Transverse colon (tissue), 4 donors: ENCODE measurements at places on chromosomes 5 and 9.

DNA sequence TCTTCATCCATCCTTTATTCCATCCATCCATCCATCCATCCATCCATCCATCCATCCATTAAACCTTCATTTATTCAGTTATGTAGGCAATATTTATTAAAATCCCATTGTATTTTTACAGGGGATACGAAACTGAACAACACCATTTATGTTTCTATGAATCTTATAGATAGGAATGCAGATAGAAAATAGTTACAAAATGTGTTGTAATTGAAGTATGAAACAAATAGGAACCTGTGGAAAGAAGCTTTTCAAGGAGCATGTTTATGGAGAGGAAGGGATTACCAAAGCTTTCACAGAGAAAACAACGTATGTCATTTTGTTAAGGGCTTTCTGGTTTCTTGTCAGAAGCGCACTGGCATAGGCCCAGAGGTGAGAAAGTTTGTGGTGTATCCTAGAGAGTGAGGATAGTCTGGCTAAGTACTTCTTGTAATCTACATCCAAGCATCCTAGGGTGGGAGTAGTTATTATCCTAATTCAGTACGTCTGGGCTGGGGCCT, 184.0 kb downstream of the CNTLN start:
- no peak for DNase-seq
- H3K27ac ChIP-seq: no peak overlapping the region
- no peaks in the 10 kb centered on the region for H3K4me1 ChIP-seq
- no peak overlapping the region for H3K4me3 ChIP-seq

- H3K4me3 ChIP-seq: no peak overlapping the region
- H3K4me1 ChIP-seq: peaks cover 14% of the 10 kb centered on the region
- no peak for DNase-seq
- no peaks in the 10 kb centered on the region for H3K27me3 ChIP-seq
Measured at GRCh38 chr5:76384705-76385104, 18.4 kb upstream of the IQGAP2 start.

- H3K36me3 ChIP-seq: peaks cover 36% of the 10 kb centered on the region
- peaks cover 22% of the 10 kb centered on the region for H3K4me1 ChIP-seq
- H3K27me3 ChIP-seq: no peaks in the 10 kb centered on the region
- peak overlapping the region; percentile 91 for H3K27ac ChIP-seq
- peak; percentile 54 for DNase-seq
- H3K4me3 ChIP-seq: peak overlapping the region; percentile 78
Measured at GRCh38 chr9:125240649-125240999, 519 bp downstream of the HSPA5 start.

DNA sequence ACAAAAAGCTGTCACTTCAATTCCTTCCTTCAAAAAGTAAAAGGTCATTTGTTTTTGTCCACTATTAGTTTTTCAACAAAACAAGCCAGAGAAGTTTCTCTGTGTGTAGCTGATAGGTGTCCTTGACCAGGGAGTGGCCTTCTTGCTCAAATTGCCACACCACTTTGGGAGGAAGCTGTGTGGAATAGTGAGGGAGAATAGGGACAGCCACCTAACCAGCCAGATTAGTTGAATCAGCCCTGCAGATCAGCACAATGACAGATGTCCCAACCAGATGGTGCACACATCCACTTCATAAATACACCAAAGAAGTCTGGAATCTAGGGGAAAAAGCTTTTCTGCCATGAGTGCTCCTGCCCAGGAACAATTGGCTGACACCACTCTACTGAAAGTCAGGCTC, 37.2 kb downstream of the NREP start:
- no peaks in the 10 kb centered on the region for H3K4me1 ChIP-seq
- H3K27me3 ChIP-seq: no peaks in the 10 kb centered on the region
- no peak overlapping the region for H3K27ac ChIP-seq

GRCh38 chr5:1474183-1474839, 29.1 kb upstream of the SLC6A3 start:
- no peaks in the 10 kb centered on the region for H3K4me1 ChIP-seq
- no peaks in the 10 kb centered on the region for H3K27me3 ChIP-seq
- no peak overlapping the region for H3K27ac ChIP-seq
- H3K4me3 ChIP-seq: no peak overlapping the region
- no peak for DNase-seq

- H3K27me3 ChIP-seq: no peaks in the 10 kb centered on the region
- no peak overlapping the region for H3K27ac ChIP-seq
- DNase-seq: no peak
- no peaks in the 10 kb centered on the region for H3K36me3 ChIP-seq
Measured at GRCh38 chr9:32741706-32742105, 41.6 kb upstream of the TMEM215 start.

DNA sequence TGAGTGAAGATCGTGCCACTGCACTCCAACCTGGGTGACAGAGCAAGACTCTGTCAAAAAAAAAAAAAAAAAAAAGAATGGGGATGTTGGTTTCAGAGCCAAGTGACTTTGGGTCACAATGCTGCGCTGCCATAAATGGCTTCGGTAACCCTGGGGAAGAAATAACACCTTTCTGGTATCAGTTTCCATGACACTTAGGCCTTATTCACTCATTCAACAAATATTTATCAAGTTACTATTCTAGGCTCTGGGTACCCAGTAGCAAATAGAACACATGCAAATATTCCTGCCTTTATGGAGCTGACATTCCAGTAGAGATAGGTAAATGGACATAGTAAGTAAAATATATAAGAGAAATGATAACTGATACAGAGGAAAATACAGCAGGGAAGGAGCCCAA, 454.2 kb downstream of the PDE4D start:
- H3K4me1 ChIP-seq: no peaks in the 10 kb centered on the region
- H3K27me3 ChIP-seq: no peaks in the 10 kb centered on the region
- DNase-seq: no peak

DNA sequence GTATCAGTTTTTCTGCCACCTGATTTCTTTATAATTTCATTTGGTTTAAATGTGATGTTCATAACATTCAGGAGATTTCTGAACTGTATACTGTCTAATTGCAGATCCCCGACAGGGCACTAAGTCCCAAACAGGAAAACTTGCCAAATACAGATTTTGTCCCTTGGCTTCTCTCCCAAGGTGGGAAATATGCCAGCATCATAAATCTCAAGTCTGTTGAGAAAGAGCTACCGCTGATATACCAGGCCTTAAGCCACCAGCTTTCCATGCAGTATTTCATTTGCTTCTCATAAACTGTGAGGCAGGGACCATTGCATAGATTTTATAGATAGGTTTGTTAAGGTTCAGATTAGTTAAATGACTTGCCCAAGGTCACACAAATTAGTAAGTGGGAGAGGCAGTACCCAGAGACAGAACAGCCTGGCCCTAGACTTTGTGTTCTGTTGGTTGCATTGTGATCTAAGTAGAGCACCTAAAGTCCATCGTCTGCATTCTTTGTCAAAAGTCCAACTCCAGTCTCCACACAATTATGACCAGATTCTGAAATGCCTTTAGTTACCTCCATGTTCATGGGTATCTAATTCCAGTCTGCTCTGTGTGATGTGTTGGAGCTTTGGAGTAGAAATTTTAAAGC, 16.2 kb downstream of the GPR21 start:
- peak overlapping the region; percentile 70 for H3K27ac ChIP-seq
- peak; percentile 38 for DNase-seq
- H3K27me3 ChIP-seq: no peaks in the 10 kb centered on the region
- no peaks in the 10 kb centered on the region for H3K36me3 ChIP-seq
- H3K4me1 ChIP-seq: peaks cover 35% of the 10 kb centered on the region

DNA sequence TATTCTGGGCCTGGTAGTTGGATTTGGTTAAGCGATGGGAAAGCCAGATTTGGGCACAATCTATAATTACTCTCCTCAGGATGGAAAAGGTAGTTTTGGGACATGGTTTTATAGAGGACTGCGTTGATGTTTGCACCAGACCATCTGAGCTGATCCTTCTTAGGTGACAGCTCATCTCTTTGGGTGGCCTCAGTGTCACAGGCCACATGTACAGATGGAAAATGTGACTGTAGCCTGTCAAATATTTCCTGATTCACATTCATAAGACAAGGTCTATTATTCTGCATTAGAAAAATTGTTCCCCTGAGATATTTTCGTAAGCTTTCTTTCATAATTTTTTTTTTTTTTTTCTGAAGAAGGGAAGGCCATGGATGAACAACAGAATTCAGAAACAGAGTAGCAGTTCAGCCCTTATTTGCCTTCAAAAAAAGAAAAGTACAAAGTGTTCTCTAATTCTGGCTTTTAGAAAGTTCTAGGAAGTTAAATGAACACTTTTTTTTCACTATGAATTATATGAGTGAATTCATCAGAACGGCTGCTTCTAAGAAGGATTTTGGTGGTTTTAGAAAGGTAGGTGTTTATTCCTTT, 81.0 kb downstream of the NNT start:
- H3K4me1 ChIP-seq: no peaks in the 10 kb centered on the region
- peak overlapping the region; percentile 3 for H3K27ac ChIP-seq
- peaks cover 13% of the 10 kb centered on the region for H3K36me3 ChIP-seq
- H3K4me3 ChIP-seq: no peak overlapping the region

- peaks cover 24% of the 10 kb centered on the region for H3K4me1 ChIP-seq
- H3K27ac ChIP-seq: no peak overlapping the region
- peaks cover 13% of the 10 kb centered on the region for H3K36me3 ChIP-seq
- H3K27me3 ChIP-seq: no peaks in the 10 kb centered on the region
Measured at GRCh38 chr5:154861946-154862345, 3.5 kb downstream of the CNOT8 start.

DNA sequence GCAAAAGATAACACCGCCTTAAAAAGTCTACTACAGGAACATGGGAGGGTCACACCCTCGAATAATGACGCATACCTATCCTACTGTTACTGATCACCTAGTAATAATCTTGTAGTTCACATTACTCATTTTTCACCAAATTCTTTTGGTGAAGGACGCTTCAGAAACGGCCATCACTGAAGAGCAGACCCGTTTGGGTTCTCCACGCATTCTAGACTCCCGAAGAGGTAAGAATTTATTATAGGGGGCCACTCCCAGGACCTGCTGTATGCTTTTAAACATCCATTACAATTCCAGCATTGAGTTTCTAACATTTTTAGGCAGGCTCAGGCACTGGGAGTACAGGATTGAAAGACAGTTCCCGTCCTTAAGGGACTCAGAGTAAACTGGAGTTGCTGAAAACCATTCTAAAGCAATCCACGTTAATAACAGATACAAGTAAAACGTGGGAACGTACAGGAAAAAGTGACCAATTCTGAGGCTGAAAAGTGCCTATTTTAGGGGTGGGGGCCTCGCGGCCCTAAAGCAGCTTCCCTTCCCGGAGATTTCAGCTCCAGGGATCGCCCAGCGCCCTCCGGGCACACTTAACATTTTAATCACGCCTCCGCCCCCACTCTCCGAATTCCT, at the start of gene FER:
FER (plus strand) TSS at position 124 of the 627 bp plus-strand sequence. CDS start 50,286 bp downstream, outside the sequence.
- H3K27me3 ChIP-seq: no peaks in the 10 kb centered on the region
- no peak for DNase-seq
- no peaks in the 10 kb centered on the region for H3K36me3 ChIP-seq
- H3K4me1 ChIP-seq: no peaks in the 10 kb centered on the region
- peak within 1 kb of the TSS; percentile 97 for H3K27ac ChIP-seq

DNA sequence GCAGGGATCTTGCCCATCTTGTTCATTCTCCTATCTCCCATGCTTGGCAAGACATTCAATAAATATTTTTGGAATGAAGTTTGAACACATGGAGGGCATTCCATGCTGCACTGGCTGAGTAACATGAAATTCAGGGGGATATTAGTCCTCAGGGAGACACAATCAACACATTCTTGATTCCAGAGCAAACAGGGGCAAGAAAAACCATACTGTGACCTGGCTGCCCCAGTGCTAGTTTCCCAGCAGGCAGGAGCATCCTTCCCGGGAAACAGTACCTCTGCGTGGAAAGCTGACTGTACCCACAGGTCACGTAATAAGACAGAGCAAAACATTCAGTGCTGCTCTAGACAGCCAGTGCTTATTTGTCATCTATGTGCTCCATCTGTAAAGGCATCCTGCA, 66.3 kb upstream of the SPOCK1 start:
- peaks cover 7% of the 10 kb centered on the region for H3K4me1 ChIP-seq
- H3K27ac ChIP-seq: no peak overlapping the region
- no peak for DNase-seq
- H3K4me3 ChIP-seq: no peak overlapping the region

- H3K27ac ChIP-seq: no peak overlapping the region
- H3K36me3 ChIP-seq: no peaks in the 10 kb centered on the region
- H3K4me3 ChIP-seq: no peak overlapping the region
- no peaks in the 10 kb centered on the region for H3K4me1 ChIP-seq
- DNase-seq: no peak
Measured at GRCh38 chr9:76289042-76289441, 105.2 kb downstream of the RFK start.

- no peaks in the 10 kb centered on the region for H3K27me3 ChIP-seq
- H3K4me3 ChIP-seq: no peak overlapping the region
- H3K4me1 ChIP-seq: peaks cover 9% of the 10 kb centered on the region
- no peak overlapping the region for H3K27ac ChIP-seq
- H3K36me3 ChIP-seq: peaks cover 7% of the 10 kb centered on the region
Measured at GRCh38 chr9:34334337-34334824, 5.0 kb downstream of the NUDT2 start.

DNA sequence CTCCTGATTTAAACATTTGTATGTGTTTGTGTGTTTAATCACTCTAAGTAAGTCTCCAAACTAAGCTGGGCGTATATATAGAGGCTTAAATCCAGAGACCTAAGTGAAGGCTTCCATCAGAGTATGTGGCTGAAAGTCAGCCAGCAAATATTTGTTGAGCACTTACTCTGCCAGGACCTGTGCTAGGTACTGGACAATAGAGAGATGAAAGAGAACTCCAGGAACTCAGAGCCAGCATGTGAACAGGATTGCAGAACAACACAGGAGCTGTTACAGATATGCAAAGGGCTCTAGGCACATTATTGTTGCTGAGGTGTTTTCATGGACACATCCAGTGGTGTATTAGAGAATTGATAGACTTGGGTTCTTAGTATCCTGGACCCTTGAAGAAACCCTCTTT, 4.7 kb upstream of the BNIP1 start:
- no peak overlapping the region for H3K27ac ChIP-seq
- no peaks in the 10 kb centered on the region for H3K4me1 ChIP-seq
- no peaks in the 10 kb centered on the region for H3K27me3 ChIP-seq
- H3K36me3 ChIP-seq: no peaks in the 10 kb centered on the region
- H3K4me3 ChIP-seq: no peak overlapping the region

- H3K4me1 ChIP-seq: no peaks in the 10 kb centered on the region
- no peak for DNase-seq
- H3K27me3 ChIP-seq: no peaks in the 10 kb centered on the region
Measured at GRCh38 chr9:6842584-6842947, 84.8 kb downstream of the KDM4C start.

- no peak overlapping the region for H3K4me3 ChIP-seq
- H3K27me3 ChIP-seq: no peaks in the 10 kb centered on the region
- H3K4me1 ChIP-seq: no peaks in the 10 kb centered on the region
- no peak overlapping the region for H3K27ac ChIP-seq
- DNase-seq: no peak
- peaks cover 40% of the 10 kb centered on the region for H3K36me3 ChIP-seq
Measured at GRCh38 chr5:80852331-80853245, 107.6 kb upstream of the RASGRF2 start.

- H3K36me3 ChIP-seq: no peaks in the 10 kb centered on the region
- H3K27ac ChIP-seq: peak overlapping the region; percentile 82
- no peak for DNase-seq
- peaks cover 17% of the 10 kb centered on the region for H3K4me1 ChIP-seq
- H3K27me3 ChIP-seq: peaks cover 4% of the 10 kb centered on the region
Measured at GRCh38 chr5:177477701-177478477, 4.5 kb upstream of the DBN1 start.

- H3K27ac ChIP-seq: peak overlapping the region; percentile 43
- no peak overlapping the region for H3K4me3 ChIP-seq
- H3K27me3 ChIP-seq: no peaks in the 10 kb centered on the region
- peaks cover 4% of the 10 kb centered on the region for H3K4me1 ChIP-seq
- no peaks in the 10 kb centered on the region for H3K36me3 ChIP-seq
Measured at GRCh38 chr5:159905496-159905895, 10.8 kb upstream of the ADRA1B start.
